HT1080 (cell line): ENCODE measurements at places on chromosomes 3 and 15. TPM values are rescaled to one million over a fixed set of nuclear protein-coding genes. Genes with fewer than 3 reads are reported as not detected.
A peak's percentile ranks its signal among the peaks of the same experiment; 100 is the strongest.

NEK10 gene
- 0.47 and 1.0 TPM in 2 replicates for total RNA-seq

CAND2 gene
- 0.19 and 0.60 TPM in 2 replicates for total RNA-seq

TF gene
- under 0.01 and 0.90 TPM in 2 replicates for total RNA-seq

GOLGA6L7 gene
- total RNA-seq = not detected in 2 replicates

ALAS1 gene
- 57.6 and 71.5 TPM in 2 replicates for total RNA-seq

CASR gene
- total RNA-seq = not detected in 2 replicates

PRSS50 gene
- not detected in 2 replicates for total RNA-seq

NR1I2 gene
- 0.03 TPM in 2 replicates for total RNA-seq

GATM gene
- total RNA-seq = not detected in 2 replicates

DUOX1 gene
- not detected in 2 replicates for total RNA-seq

HESX1 gene
- 0.20 and 1.3 TPM in 2 replicates for total RNA-seq

CKMT1A gene
- 0.26 TPM in 1 of 2 replicates, not detected in the other for total RNA-seq

IQCF5 gene
- total RNA-seq = not detected in 2 replicates

IL5RA gene
- not detected in 2 replicates for total RNA-seq

DOCK3 gene
- 1.4 TPM in 2 replicates for total RNA-seq

TJP1 gene
- total RNA-seq = 19.1 and 21.9 TPM in 2 replicates

DNA sequence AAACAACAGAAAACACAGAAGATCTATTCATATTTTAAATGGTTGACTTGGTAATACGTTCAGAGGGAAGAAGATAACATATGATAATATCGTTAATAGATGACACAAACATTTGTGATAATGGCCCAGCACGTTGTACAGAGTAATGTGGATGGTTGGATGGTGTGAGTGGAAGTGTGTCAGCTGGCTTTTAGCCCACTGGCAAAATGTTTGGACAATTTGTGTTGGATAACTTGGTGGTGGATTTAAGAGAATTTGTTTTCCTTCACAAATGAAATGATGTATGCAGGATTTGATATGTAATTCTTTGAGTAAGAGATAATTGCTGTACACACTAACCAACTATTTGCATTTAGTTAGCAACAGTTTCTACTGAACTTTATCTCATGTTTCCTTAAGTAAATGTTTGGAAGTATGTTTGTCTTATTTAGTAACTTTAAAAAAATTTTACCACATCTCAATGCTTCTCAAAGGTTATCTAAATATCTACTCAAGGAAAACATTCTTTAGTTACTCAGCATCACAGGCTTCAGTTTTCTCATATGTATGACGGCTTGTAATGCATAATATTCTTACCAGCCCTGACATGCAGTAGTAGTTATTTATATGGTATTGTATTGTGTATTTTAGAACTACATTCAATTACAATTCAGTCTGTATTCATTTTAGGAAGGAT, 328.5 kb upstream of the GOLIM4 start:
- no peak for DNase-seq

- no peak for DNase-seq
These were observed 88.2 kb downstream of the FAM43A start for GRCh38 chr3:194773771-194774455.

- peak; percentile 76 for DNase-seq
These were observed 87.8 kb downstream of the NCEH1 start for GRCh38 chr3:172622916-172623700.

GRCh38 chr15:67900621-67901147, 60.8 kb upstream of the RNU6-1 start:
- DNase-seq = peak; percentile 17

- no peak for DNase-seq
These were observed 58.3 kb downstream of the LSM3 start for GRCh38 chr3:14236902-14237301.

- no peak for DNase-seq
These were observed 90.1 kb downstream of the DUT start for GRCh38 chr15:48421362-48421761.

GRCh38 chr15:84748274-84749110, at the start of gene ZNF592:
Gene ZNF592 (plus strand): TSS chr15:84748592. CDS start chr15:84782676, 34,084 bp downstream.
- DNase-seq = no peak

GRCh38 chr3:53065841-53066480, 20.1 kb upstream of the SFMBT1 start:
- no peak for DNase-seq

GRCh38 chr15:71610728-71611552, 199.4 kb upstream of the NR2E3 start:
- no peak for DNase-seq

- no peak for DNase-seq
These were observed 189.3 kb downstream of the EDEM1 start for GRCh38 chr3:5376761-5377160.

- no peak for DNase-seq
These were observed 617.1 kb downstream of the NR2F2 start for GRCh38 chr15:96947296-96948229.

DNA sequence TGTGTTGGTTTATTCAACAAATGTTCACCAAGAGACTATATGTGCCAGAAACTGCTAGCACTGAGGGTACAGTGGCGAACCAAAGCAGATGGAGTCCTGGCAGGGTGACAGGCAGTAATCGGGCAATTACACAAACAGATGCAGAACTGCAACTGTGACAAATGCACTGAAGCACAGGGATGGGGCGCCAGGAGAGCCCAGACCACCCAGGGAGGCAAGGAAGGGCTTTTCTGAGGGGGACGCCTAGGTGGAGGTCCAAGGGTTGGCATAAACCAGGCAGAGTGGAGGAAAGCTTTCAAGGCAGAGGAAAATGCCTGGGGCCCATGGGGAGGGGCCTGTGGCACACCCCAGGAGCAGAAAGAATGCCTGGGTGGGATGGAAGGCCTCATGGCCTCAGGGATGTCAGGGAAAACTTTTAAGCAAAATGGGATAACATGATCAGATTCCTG, 5.5 kb downstream of the DIS3L start:
- no peak for DNase-seq

DNA sequence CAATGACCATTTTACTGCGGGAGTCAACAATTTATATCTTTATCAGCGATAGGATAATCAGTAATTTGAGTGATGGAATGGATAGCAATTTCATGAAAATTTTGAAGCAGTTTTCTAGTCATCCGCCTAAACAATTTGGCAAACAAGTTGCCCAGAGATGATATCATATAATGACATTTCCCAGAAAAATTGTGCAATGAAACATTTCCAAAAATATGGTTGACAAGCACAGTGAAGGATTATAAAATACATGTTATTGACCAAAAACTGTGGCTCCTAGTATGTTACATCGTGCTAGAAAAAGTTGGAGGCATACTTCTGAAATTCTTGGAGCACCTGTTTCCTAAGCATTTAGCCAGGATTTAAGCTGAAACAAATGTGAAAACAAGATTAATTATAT, 145.1 kb downstream of the GHSR start:
- DNase-seq = no peak

GRCh38 chr15:64856429-64857145, 14.9 kb downstream of the PLEKHO2 start:
- peak; percentile 61 for DNase-seq

DNA sequence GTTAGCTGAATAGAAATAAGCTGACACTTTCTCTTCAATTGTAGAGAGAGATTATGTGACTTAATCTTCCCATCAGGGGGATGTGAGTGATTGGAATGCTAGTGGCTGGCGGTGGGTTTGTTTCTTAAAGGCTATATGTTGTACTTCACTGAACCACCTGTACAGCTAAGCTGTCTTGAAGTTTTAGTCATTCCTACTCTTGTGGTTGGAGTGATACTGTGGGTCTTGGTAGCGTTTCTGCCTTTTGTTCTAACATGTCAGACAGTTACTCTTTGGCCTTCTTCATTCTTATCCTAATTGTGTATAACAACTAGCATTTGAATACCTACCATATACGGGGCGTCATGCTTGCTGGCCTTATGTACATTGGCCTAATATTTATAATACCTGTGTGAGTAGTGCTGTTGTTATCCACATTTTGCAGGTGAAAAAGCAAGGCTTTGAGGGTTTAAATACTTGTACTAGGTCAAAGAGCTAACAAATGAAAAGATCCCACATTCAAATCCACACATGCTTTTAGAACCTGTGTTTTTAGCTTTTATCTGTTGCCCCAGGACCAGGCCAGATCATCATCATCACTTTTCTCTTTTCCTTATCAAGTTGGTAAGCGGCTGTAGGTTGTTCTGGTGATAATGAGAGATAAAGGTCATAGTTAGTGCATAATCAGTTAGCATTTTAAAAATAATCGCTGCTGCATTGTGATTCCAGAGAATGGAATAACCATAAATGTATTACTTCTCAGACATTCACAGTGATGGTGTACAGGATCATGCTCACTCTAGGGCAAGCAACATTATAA, 50.2 kb downstream of the AKAP13 start:
- no peak for DNase-seq

- DNase-seq = no peak
These were observed 49.2 kb downstream of the ALCAM start for GRCh38 chr3:105415951-105416350.

GRCh38 chr3:8464668-8465067, 37.0 kb upstream of the LMCD1 start:
- no peak for DNase-seq

- peak; percentile 73 for DNase-seq
These were observed 170.3 kb downstream of the MOBP start for GRCh38 chr3:39637807-39638206.

- no peak for DNase-seq
These were observed 58.5 kb downstream of the TGFBR2 start for GRCh38 chr3:30664884-30665283.

- no peak for DNase-seq
These were observed 32.0 kb upstream of the PRICKLE2 start for GRCh38 chr3:64257100-64257755.

GRCh38 chr15:43104426-43104825, 1.4 kb downstream of the UBR1 start:
- peak; percentile 41 for DNase-seq

DNA sequence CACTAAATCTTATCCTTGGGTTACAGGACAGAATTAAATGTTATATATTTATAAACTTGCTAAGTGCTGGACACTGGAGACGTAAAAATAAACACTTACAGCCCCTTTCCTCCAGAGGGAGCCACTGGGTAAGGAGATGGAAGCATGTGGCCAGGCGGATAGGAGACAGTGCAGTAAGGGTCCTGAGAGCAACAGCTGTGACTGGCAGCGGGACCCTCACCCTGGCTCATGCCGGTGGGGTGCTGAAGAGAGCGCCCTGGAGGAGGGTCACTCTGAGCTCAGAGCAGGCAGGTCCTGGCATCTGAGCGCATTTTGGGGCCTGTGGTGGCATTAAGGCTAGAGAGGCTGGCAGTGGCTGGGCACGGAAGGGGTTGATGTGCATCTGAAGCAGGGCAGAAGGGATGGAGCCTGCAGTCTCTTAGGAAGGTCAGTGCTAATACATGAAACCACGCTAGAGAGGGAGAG, 16.0 kb downstream of the SEC61A1 start:
- DNase-seq = peak; percentile 64

- no peak for DNase-seq
These were observed 45.8 kb downstream of the IGF1R start for GRCh38 chr15:98694161-98694560.

GRCh38 chr15:33551860-33552259, 241.1 kb downstream of the RYR3 start:
- DNase-seq = no peak

GRCh38 chr3:44208568-44208967, 33.1 kb upstream of the TOPAZ1 start:
- DNase-seq = peak; percentile 8

GRCh38 chr3:186637686-186638085, 2.5 kb upstream of the FETUB start:
- DNase-seq = no peak

- no peak for DNase-seq
These were observed 82.8 kb upstream of the TNIK start for GRCh38 chr3:171542976-171543375.

DNA sequence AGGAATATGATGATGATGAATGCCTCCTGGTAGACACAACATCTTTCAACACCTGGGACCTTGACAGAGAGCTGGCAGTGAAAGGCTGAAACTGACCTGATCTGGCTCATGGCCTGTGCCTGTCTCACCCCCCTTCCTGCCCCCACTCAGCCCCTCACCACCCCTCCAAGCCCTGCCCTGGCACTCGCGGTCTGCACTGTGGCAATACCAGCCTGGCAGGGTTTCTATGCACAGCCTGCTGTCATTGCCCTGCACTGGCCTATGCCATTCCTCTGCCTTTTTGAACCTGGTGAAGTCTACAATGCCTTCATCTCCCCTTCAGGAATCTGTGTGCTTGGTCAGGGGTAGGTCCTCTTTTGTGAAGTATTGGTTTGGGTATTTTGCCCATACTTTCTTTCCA, 56.5 kb downstream of the ACAD9 start:
- DNase-seq = no peak

DNA sequence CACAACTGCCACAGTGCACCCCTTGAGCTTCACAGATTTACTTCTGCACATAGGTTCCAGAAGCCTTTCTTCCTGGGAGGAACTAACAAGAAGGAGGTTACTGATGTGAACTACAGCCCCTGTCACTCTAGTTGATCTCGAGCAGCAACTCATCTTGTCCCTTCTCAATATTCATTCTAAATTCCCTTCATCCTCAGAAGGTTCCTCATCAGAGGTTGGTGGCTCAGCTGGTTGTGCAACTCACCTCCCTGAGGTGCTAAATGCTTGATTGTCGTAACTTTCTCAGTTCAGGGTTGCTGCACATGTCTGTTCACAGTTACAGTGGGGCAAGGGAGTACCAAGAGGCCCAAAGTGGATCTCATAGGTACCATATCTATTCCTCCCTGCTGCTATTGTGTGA, 5.7 kb upstream of the A4GNT start:
- no peak for DNase-seq

- DNase-seq = no peak
These were observed 299.9 kb downstream of the TBC1D5 start for GRCh38 chr3:17442332-17443049.

GRCh38 chr3:43178891-43179366, 73.0 kb upstream of the POMGNT2 start:
- peak; percentile 93 for DNase-seq

DNA sequence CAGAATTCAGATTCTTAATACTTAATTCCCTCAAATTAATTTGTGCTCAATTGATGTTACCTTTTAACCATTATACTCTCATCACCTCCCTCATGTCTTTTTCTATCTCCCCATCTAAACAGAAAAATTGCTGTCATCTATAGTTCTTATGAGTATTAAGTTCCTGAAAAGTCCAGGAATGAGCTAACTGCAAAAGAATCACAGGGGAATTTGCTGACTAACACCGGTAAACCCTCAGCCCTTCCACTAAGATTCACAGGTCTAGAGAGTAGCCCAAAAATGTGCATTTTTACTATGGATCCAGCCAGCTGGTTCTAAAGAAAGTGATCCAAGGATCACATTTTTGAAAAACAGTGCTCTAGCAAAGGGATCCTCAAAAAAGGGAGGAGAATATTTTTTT, 67.0 kb downstream of the SETD2 start:
- peak; percentile 69 for DNase-seq
